ENCODE measurements at places on chromosomes 2 and 18.

GRCh38 chr2:178506101-178506500, 25.8 kb downstream of the PLEKHA3 start:
- DNase-seq: no peak

GRCh38 chr2:101981504-101981903, 10.3 kb upstream of the IL1R2 start:
- DNase-seq: no peak

DNA sequence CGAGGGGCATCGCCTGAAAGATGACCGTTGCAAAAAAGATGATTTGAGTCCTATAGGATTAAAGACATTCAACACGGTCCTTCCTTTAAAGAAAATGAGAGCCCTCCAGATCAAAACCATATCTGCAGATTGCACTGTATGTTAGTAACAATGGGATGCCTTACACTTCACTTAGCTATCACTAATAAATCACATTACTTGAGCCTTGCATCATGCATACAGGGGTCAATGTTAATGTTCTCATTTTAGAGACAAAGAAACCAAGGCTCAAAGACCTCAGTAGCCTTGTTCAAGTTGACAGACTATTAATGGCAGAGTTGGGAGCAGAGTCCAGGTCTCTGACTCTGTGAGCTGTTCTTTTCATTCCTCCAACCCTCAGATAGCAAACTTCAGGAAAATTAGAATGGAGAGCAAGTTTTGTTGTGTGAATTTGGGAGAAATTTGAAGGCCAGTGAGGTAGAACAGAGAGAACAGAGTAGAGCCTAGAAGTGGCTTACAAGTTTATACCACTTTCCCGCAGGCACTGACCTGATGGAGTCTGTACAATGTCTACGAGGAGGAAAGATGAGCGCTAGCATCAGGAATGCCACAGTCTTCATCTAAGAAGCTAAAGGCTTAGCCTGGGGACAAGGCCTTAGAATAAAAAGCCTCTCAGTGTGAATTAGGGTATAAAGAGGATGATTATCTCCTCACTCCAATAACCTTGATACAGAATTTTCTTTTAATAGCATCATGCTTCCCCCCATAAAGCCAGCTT, 48.3 kb downstream of the TRIB2 start:
- DNase-seq: no peak

- DNase-seq: no peak
Observed at GRCh38 chr2:125644257-125644656, 1011.7 kb upstream of the GYPC start.

GRCh38 chr2:99600981-99601651, 111.3 kb upstream of the REV1 start:
- DNase-seq: no peak

- no peak for DNase-seq
Observed at GRCh38 chr2:54403512-54404238, 52.5 kb upstream of the SPTBN1 start.

GRCh38 chr2:227260041-227260440, 65.0 kb upstream of the MFF start:
- DNase-seq: no peak

GRCh38 chr2:162317861-162318327, 590 bp downstream of the IFIH1 start:
- peak; percentile 42 for DNase-seq

DNA sequence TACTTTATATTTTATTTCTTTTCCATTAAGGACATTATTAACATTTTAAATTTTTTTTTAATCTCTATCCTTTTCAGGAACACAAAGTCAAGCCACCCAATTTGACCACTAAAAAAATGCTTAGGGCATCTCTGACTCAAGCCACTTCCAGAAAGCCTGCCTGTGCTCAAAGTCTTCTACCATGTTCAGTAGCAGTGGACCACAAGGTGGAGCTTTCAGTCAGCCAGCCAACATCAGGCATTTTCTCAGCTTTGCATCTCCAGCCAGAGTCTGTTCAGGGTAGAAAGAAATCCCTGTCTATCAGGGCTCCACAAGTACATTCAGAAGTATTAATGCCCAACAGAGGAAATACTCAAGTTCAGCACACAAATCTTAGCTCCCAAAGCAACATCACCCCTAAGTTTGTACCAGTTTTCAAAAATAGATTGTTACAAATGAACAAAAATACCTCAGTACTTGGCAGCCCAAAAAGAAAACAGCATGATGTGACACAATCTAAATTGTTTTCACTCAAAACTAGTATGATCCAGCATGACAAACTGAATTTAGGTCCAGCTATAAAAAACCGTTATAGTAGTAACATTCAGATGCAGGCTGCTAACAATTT, 37.6 kb downstream of the C18orf63 start:
- DNase-seq: peak; percentile 74

DNA sequence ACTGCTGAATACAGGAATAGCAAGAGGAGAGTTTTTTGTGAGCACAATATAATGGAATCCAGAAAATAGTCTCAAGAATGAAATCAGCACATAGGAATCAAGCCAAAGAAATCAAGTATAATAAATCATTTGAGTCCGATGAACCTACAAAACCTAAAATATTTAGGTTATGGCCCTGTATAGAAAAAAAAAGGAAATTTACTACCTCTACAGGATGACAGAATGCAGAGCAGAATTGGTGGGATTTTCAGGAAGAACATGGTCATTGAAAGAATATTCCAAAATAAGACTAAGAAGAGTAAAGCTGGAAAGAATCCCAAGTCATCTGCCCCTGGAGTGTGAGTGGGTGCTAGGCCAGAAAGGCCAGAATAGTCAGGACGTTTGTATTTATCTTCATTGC, 1041.2 kb upstream of the CDH2 start:
- DNase-seq: no peak

DNA sequence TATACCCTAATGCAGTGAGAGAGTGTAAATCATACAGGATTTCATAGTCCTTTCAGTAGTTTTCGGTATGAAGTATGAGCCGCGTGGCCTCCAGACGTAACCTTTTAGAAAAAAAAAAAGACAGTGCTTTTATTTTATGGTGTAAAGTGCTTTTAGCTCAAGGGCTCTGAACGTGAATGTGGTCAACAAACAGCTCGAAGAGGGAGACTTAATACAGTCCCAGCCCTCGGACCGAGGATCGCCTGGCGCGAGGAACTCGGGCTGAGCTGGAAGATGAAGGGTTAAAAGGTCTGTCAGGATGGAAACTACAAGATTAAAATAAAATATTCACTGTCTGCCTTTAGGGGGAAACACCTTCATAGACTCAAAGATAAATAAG, 4.0 kb upstream of the BCL11A start:
- no peak for DNase-seq

DNA sequence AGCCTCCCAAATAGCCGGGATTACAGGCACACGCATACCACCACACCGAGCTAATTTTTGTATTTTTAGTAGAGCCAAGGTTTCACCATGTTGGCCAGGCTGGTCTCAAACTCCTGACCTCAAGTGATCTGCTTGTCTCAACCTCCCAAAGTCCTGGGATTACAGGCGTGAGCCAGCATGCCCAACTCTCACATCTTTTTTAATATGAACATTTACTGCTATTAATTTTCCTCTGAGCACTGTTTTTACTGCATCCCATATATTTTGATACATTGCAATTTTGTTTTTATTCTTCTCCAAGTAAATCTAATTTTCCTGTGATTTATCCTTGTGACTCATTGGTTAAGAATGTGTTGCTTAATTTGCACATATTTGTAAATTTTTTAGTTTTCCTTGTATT, 9.5 kb upstream of the TANK start:
- no peak for DNase-seq

- DNase-seq: no peak
Observed at GRCh38 chr2:230244211-230244610, 18.7 kb downstream of the SP140 start.

DNA sequence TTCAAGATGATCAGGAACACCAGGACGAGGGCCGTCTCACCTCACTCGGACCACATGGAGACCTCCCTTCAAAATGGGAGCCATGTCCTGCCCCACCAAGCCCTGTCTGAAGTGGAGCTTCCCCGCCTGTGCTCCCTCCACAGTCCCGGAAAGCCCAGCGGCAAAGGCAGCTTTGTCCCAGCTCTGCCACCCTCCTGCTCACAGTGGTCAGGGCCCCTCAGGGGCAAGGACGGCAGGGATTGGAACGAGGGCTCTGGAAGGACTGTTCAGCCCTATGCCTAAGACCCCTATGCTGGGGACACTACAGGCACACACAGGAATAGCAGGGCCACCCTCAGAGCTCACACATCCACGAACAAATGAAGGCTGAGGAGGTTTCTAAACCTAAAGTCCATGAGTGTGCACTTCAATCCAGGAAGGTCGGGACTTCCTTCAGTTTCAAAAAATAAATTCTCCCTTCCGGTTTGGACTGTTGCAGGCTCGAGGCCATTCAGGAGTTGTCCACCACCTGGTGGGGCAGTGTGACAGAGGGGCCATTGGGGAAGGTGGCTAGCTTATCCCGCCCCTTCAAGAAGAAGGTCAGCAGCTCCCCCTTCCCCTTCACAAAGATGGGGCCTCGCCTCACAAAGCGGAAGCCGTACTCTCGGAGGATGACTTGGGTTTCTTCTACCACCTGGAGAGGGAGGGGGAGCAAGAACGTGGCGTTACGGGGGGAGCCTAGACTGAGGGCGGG, 26.4 kb downstream of the CENPO start:
- DNase-seq: no peak

DNA sequence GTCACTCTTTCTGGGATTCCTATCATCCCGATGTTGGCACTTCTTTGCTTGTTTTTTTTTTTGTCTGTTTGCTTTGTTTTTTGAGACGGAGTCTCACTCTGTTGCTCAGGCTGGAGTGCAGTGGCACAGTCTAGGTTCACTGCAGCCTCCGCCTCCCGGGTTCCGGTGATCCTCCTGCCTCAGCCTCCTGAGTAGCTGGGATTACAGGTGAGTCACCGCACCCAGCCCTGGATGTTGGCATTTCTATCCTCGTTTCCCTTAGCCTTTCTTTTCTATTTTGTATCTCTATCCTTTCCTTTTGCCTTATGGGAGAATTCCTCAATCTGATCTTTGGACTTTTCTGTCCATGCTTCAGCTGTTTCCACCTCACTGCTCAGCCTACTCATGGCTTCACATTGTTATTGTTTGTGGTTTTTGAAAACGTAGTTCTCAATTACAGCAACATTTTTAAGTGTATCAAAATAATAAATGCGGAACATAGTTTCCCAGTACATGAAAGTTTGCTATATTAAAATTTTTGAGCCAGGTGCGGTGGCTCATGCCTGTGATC, 62.1 kb upstream of the ZNF516 start:
- DNase-seq: no peak

GRCh38 chr2:20052229-20052851, 912 bp upstream of the LAPTM4A start:
- no peak for DNase-seq

DNA sequence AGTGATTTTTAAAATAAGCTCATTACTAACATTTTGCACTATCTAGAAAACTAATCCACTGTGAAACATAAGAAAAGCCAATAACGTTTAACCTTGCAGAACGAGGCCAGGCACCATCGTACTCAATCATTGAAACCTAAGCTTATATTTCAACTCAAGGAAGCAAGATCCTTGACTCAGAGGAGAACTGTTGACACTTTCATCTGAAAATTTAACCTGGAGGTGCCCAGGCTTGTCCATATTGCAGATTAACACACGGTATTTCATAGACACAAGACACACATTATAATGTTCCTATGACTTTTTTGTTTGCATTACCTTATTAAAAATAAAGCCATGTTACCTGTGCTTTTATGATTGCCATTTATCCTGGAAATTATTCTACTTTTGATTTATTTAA, 89.6 kb downstream of the ZNF385B start:
- DNase-seq: no peak

GRCh38 chr2:10911291-10912075, at the start of gene KCNF1:
TSS of gene KCNF1 (plus strand) at chr2:10911934. CDS start at chr2:10912427, 493 bp downstream.
- DNase-seq: no peak

- no peak for DNase-seq
Observed at GRCh38 chr2:100130595-100131391, 11.6 kb downstream of the AFF3 start.

GRCh38 chr2:75367401-75367800, 168.1 kb upstream of the TACR1 start:
- DNase-seq: no peak
